ENCODE measurements at places on chromosomes 7 and 10.

GRCh38 chr7:121078701-121079227 lies 90.3 kb downstream of the CPED1 start:
- H3K36me3 ChIP-seq, result no peaks in the 10 kb centered on the region
- no peak for DNase-seq
- no peak overlapping the region for H3K4me3 ChIP-seq
- no peak overlapping the region for H3K27ac ChIP-seq

GRCh38 chr10:3749600-3749999 lies 35.4 kb downstream of the KLF6 start:
- no peak overlapping the region for H3K27ac ChIP-seq
- H3K36me3 ChIP-seq, result no peaks in the 10 kb centered on the region
- no peaks in the 10 kb centered on the region for H3K4me1 ChIP-seq
- H3K27me3 ChIP-seq, result no peaks in the 10 kb centered on the region
- DNase-seq, result no peak

DNA sequence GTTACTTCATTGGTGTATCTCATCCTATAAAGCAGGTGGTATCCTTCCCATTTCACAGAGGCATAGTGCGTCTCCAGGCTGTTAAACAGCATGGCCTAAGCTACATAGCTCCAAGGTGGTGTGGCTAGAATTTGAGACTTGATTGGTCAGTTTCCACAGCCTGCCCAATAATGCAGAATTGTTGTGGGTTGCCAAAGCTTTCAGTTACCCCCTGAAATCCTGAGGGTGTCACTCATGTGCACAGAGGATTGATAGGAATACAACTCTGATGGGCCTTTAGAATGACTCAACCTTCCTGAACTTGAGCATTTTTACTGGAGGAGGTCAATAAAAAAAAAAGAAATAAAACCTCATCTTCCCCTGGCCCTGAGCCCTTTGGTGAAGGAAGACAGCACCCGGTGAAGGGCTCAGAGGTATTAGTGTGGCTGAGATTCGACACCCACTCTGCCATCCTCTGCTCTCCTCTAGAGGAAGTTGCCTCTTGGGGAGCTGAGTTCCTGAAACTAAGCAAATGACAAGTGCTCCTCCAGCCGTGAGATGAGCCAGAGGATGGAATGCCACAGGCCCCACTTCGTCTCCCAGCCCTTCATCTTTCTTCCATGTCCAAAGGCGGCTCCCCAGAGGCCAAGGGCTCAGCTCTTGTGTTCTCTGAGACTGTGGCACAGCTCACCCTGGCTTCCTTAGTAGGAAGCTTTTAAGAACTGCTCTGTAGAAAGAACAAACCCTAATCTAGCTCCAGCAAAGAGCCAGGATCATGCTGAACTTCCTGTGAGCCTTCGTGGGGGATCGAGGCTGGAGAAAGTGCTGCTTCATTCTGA lies 1.0 kb downstream of the ACSL5 start:
- H3K36me3 ChIP-seq, result no peaks in the 10 kb centered on the region
- peaks cover 52% of the 10 kb centered on the region for H3K4me1 ChIP-seq
- peak; percentile 6 for DNase-seq
- H3K27me3 ChIP-seq, result no peaks in the 10 kb centered on the region
- peak overlapping the region; percentile 100 for H3K27ac ChIP-seq

- no peak for DNase-seq
- H3K27ac ChIP-seq, result no peak overlapping the region
- H3K4me1 ChIP-seq, result peaks cover 26% of the 10 kb centered on the region
- no peak overlapping the region for H3K4me3 ChIP-seq
- H3K36me3 ChIP-seq, result peaks cover 3% of the 10 kb centered on the region
- peaks cover 78% of the 10 kb centered on the region for H3K27me3 ChIP-seq
Measured at GRCh38 chr10:110171032-110171431, 36.4 kb upstream of the MXI1 start.

- no peaks in the 10 kb centered on the region for H3K4me1 ChIP-seq
- H3K4me3 ChIP-seq, result no peak overlapping the region
- no peak for DNase-seq
Measured at GRCh38 chr10:44263771-44264170, 121.1 kb downstream of the CXCL12 start.

DNA sequence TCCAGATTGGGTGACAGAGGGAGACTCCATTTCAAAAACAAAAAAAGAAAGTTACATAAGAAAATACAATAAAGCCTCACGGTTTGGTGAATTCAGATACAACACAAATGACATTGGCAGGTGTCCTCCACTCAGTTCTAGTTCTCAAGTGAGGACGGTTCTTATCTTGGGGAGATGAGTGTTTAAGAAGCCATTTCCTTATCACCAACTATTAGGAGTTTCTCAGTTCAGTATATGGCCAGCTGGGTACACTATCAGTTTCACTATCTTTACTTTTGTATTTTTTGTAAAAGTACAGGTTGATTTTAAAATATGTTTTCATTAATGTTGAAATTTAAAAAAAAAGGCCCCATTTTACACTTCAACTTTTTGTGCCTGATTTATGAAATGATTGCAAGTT lies 36.6 kb upstream of the NEBL start:
- no peak for DNase-seq
- no peaks in the 10 kb centered on the region for H3K27me3 ChIP-seq
- H3K27ac ChIP-seq, result no peak overlapping the region
- H3K36me3 ChIP-seq, result no peaks in the 10 kb centered on the region
- H3K4me1 ChIP-seq, result no peaks in the 10 kb centered on the region

GRCh38 chr7:31761646-31762045 lies 74.6 kb downstream of the PPP1R17 start:
- no peaks in the 10 kb centered on the region for H3K4me1 ChIP-seq
- H3K36me3 ChIP-seq, result peaks cover 2% of the 10 kb centered on the region
- H3K27me3 ChIP-seq, result no peaks in the 10 kb centered on the region
- H3K27ac ChIP-seq, result no peak overlapping the region
- no peak for DNase-seq
- no peak overlapping the region for H3K4me3 ChIP-seq

DNA sequence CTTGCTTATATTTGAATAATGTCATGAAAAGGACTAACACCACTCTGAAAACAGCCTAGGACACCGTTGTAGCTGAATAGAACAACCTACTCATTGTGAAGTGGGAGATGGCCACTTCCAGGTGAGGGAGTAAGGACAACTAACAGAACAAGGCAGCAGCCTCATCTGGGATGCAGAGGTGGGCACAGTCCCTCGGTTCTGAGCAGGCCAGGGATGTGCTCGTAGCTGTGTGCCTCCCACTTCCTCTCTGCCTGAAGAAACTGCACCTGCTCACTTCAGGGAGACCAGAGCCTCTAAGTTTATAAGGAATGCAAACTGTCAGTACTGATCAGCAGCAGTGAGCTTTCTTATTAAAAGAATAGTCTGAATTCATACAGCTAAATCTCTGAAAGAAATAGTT lies 2.5 kb downstream of the VSTM4 start:
- no peak for DNase-seq
- H3K4me1 ChIP-seq, result peaks cover 4% of the 10 kb centered on the region
- no peaks in the 10 kb centered on the region for H3K36me3 ChIP-seq
- no peak overlapping the region for H3K4me3 ChIP-seq
- H3K27me3 ChIP-seq, result peaks cover 35% of the 10 kb centered on the region

GRCh38 chr10:101286248-101287046 lies 57.2 kb upstream of the LBX1 start:
- DNase-seq, result no peak
- no peak overlapping the region for H3K27ac ChIP-seq
- no peak overlapping the region for H3K4me3 ChIP-seq
- peaks cover 100% of the 10 kb centered on the region for H3K27me3 ChIP-seq

Data from effector memory CD8-positive, alpha-beta T cell (primary cell).